ENCODE measurements at places on chromosomes 12 and 14.

DNA sequence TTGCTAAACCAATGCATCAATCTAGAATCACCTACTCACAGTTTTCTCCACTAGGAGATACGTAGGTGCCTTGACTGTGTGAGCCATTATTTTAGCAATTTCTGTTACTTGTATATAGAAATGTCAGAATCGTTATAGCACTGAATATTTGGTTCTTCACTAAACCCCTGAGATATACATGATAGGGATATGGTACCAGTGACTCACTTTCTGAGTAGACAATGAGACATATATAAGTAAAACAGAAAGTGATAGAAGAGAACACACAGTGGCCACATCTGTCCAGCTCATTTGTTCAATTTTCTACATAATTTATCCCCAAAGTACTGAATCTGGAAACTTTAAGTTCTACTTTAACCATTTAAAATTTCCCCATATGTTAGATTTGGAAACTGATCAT is 1505.5 kb upstream of the TMEM132C start:
- no peak for DNase-seq

GRCh38 chr14:92880851-92881250 is 42.1 kb upstream of the CHGA start:
- no peak for DNase-seq

DNA sequence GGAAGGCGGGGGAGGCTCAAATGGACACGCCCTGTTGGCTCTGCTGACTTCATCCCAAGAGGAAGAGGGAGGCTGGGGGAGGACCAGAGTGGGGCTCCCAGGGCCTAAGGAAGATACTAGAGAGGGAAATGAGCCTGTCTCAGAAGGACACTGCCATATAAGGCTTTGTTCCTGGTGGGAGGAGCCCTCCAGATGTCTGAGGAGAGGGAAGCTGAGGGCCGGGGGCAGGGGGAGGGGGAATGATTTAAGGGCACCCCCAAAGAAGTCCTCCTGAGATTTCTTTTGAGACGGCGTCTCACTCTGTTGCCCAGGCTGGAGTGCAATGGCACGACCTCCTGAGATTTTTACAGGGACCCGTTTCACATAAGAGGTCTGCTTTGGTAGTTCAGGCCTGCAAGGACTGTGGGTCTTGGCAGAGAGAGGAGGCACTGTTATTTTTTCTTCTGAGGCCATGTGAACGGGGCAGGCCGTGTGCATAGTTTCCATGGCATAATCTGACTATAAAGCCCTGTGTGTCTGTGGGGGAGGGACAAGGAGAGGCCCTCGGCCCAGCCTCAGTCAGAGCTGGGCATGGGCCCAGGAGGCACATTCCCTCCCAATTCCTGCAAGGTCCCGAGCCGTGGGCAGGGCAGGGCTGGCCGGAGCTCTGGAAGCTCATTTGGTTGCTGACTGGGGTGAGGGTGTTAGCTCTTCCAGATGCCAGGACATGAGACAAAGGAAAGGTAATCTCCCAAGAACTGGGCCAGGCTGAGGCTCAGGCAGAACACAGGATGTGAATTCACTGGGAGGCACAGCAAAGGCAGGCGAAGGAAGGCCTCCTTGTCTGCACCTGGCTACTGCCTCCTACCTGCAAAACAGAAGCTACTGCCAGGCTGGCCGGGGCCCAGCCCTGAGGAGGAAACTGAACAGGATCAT is 22.2 kb upstream of the PLEKHG3 start:
- no peak for DNase-seq

GRCh38 chr12:104452087-104452486 is 4.7 kb upstream of the CHST11 start:
- DNase-seq: no peak

GRCh38 chr14:89624500-89625156 is 207.6 kb upstream of the FOXN3 start:
- no peak for DNase-seq

GRCh38 chr12:12097891-12098690 is 27.4 kb downstream of the BCL2L14 start:
- DNase-seq: no peak

DNA sequence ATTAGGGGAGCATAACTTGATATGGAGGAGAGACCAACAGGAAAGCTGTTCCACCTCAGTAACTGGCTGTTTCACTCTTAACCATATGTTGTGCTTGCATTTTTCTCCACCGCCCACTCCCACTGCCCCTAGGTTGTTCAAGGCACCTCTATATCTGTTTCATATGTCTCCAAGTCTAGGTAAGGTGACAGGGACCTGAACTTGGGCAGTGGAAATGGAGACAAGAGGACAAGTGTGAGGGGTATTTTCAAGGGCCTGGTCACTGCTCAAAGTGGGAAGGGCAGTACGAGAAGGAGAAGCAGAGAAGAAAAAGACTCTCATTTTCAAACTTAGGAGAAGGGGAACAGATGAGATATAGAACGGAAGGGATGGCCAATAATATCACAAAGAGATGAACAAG is 3.1 kb downstream of the SLC38A1 start:
- DNase-seq: no peak

- no peak for DNase-seq
Measured at GRCh38 chr12:75139196-75139595, 70.4 kb downstream of the KCNC2 start.

- DNase-seq: no peak
Measured at GRCh38 chr12:93318720-93319522, 58.8 kb upstream of the NUDT4 start.

- DNase-seq: no peak
Measured at GRCh38 chr12:108827941-108828340, 29.4 kb downstream of the SSH1 start.

- no peak for DNase-seq
Measured at GRCh38 chr12:1527789-1528188, 66.6 kb downstream of the FBXL14 start.

GRCh38 chr12:41950455-41950854 is 194.2 kb downstream of the GXYLT1 start:
- no peak for DNase-seq
